Neural crest cell (in vitro differentiated cells): ENCODE measurements at places on chromosomes 12 and 14. TPM values are rescaled to one million over a fixed set of nuclear protein-coding genes. Genes with fewer than 3 reads are reported as not detected.

- peak; percentile 9 for DNase-seq
Measured at GRCh38 chr12:44972746-44973421, 78.0 kb downstream of the DBX2 start.

DNA sequence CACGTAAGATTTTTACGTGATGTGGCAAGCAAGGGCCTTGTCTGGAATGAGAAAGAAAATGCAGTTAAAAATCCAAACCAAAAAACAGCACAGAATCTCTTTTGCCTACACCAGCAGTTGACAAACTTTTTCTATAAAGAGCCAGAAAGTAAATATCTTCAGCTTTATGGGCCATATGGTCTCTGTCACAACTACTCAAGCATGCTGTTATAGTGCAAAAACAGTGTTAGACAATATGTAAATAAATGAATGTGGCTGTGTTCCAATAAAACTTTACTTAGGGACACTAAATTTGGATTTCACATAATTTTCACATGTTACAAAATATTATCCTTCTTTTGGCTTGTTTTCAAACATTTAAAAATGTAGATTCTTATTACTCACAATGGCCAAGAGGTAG is 6.2 kb upstream of the ELK3 start:
- no peak for DNase-seq

- no peak for DNase-seq
Measured at GRCh38 chr14:77113644-77114043, 15.6 kb downstream of the CIPC start.

DNA sequence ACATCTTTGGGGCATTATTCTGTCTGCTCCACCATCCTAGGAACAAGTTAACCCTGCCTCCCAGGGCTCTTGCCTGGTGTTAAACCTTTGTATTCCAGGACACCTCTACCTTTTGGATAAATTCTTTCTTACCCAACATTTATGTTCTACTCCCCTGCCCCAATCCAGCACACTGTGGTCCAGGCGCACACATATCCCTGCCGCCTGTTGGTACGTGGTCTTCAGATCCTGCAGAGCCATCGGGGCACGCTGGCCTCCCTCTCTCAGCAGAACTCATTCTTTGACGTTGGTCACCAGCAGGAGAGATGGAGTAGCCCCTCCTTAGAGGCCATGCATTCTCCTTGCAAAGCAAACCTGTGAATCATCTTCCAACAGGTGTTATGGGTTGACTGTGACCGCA is 5.1 kb upstream of the TMEM179 start:
- DNase-seq: no peak

KRT80 gene
- not detected in 2 replicates for total RNA-seq

IL23A gene
- 0.23 TPM in 1 of 2 replicates, not detected in the other for total RNA-seq

INSM2 gene
- total RNA-seq: 0.09 TPM in 1 of 2 replicates, not detected in the other

OR4E2 gene
- not detected in 2 replicates for total RNA-seq
